ENCODE measurements at places on chromosomes 1 and 21.

- no peak for DNase-seq
These were observed 52.8 kb upstream of the GNG12 start for GRCh38 chr1:67886076-67886475.

DNA sequence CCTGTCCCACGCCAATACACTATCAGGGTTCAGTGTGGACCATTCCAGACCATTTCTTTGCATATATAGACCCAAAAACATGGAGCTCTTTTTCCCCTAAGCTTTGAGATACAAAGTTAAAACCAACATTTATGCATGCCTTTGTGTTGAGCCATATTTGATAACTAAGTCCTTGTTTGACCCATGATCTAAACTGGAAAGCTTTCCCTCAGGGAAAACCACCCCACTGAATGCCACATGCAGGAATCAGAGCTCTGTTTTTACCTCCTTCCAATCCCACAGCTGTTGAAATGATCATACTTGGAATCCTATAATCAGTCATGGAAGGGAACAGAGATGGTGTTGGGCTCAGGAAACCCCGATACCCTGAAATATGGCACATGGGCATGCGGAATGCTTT is 14.8 kb upstream of the SLC45A1 start:
- no peak for DNase-seq

- DNase-seq, result peak; percentile 24
These were observed 842 bp upstream of the ZC3H12A start for GRCh38 chr1:37473431-37474045.

- no peak for DNase-seq
These were observed 77.4 kb downstream of the NDUFS5 start for GRCh38 chr1:39103328-39104157.

GRCh38 chr1:81233591-81233990 is 567.1 kb upstream of the ADGRL2 start:
- no peak for DNase-seq

GRCh38 chr1:99347041-99347684 is 82.9 kb downstream of the PLPPR4 start:
- DNase-seq, result no peak

DNA sequence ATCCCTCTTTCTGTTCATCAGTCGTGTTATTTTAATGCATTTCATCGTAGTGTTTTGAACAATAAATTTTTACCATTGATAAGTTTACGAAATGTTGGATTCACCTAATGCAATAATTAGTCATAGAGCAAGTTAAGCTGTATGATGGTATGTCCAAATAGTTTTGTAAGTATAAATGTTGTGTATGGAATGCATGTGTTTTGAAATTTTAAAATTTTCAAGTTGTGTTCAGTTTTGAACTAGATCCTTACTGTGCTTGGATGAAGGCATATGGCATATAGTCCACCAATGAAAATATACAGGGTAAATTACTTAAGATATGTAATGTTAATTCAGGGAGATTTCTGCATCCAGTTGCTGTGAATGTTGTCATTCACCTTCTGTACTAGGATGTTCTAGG is 2.3 kb downstream of the ZMYM4 start:
- no peak for DNase-seq

GRCh38 chr1:197467881-197468280 is 199.8 kb downstream of the CRB1 start:
- DNase-seq, result no peak

DNA sequence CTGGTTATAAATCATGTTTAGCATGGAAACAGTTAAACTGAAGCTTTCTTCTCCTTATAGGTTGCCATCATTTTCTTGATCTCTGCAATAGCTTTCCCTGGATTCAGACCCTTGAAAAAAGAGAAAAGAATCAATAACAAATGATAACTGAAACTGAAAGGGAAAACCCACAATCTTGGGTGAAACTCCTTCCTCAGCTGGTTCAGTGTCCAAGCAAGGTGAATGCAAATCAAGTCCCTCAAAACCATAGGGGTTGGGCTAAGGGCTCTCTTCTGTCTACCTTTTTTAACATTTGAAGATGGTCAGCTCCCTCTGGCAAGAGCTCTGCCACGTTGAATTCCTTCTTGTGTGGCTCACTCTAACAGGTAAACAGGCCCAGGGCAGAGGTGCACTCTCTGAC is 7.1 kb upstream of the ATP13A2 start:
- DNase-seq, result no peak

GRCh38 chr1:56107275-56107638 is 472.1 kb downstream of the PLPP3 start:
- DNase-seq, result no peak

- DNase-seq, result no peak
These were observed 102.3 kb downstream of the CDC42BPA start for GRCh38 chr1:227215863-227216510.

DNA sequence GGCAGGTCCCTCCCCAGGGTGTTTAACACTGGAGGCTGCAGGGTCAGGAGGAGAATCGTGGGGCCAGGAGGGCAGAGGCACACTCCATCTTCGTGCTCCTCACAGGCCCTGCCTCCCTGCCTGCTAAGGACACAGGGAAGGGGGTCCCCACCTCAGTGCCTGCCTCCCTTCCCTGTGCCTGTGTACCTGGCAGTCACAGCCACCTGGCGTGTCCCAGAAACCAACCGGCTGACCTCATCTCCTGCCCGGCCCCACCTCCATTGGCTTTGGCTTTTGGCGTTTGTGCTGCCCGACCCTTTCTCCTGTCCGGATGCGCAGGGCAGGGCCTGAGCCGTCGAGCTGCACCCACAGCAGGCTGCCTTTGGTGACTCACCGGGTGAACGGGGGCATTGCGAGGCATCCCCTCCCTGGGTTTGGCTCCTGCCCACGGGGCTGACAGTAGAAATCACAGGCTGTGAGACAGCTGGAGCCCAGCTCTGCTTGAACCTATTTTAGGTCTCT is 623 bp upstream of the BGLAP start:
- no peak for DNase-seq

DNA sequence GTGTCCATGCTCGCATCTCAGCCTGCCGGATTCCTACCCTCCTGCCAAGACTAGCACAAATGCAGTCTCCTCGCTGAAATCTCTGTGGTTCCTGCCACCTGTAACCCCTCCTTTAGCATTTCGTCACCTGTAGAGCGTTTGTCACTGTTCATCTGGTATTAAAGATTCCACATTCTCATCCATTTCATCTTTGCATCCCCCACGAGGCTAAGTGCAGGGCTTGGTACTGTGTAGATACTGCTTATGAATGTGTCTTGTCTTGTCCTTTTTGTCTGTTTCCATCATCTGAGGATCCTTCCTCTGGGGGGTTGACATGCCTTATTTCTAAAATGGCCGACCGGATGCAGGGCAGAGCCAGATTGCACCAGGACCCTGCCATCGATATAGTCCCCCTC is 53.7 kb upstream of the DNAJC6 start:
- DNase-seq, result no peak

DNA sequence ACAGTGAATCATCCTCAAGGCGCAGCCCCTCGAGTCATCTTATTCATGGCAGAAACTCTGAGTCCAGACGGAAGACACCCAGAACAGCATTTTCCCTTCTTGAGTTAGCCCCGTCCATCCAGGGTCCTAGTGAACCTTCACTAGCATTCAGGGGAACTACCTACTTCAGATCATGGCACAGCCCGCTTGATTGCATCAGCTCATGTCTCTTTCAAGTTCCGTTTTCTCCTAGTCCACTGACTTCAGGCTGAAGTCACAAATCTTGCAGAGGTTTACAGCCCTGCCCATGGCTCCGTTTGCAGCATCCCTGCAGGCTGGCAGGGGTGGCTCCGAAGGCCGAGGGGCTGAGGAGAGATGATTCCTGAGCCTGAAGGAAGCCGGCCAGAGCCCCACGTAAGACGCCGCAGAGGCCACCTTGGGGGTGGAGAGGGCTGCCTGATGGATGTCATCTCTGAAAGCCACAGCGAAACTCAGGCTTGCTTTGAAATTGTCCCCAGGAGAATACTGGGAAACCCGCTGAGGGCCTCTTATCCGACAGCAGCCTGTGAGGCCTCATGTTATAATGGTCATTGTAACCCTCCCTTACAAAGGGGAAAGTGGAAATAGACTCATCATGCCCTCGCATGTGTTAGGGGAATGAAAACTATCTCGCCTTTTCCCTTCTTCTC is 310.2 kb upstream of the AJAP1 start:
- DNase-seq, result no peak

GRCh38 chr1:205129447-205130029 is 7.8 kb upstream of the RBBP5 start:
- DNase-seq, result no peak

DNA sequence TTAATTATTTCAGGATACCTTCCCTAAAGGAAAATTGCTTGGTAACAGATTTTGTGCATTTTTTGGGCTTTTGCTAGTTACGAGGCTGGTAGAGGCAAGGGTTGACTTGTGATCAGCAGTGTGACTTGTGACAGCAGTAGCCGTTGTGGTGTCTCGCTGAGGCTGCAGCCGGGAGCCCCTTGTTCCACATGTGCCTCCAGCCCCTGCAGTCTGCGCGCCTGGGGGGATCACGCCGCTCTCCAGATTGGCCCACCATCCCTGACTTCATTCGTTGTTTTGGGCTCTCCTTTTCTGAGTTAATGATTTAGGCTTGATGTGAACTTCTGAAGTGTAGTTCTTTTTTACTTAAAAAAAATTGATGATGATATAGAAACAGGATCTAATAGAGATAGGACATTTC is 41.5 kb downstream of the TRAPPC10 start:
- DNase-seq, result no peak

- peak; percentile 60 for DNase-seq
These were observed 21.7 kb downstream of the RHBG start for GRCh38 chr1:156390469-156391365.

DNA sequence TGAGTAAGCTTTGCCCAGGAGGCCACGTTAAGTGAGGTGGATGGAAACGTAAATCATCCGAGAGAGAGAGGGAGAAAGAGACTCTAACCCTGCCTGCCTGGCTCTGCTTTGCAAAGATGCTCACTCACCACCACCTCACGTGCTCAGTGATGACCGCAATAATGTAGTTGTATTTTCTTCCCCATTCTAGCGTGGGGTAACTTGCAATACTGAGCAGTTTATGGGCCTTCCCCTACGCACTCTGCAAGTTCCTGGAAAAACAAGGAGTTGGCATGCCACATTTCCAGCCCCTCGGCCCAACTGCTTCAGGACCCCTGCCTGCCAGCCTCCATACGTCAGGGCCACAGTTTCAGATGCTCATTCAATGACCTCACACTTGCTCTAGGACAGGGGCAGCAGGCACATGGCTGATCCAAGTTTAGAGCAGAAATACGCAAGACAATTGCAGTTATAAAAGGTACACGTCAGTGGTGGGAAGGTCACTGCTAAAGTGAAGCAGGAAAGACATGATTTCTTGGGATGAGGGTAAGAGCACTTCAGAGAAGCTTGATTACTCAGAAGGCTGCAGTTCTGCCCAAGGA is 112.5 kb upstream of the RAB4A start:
- DNase-seq, result no peak

DNA sequence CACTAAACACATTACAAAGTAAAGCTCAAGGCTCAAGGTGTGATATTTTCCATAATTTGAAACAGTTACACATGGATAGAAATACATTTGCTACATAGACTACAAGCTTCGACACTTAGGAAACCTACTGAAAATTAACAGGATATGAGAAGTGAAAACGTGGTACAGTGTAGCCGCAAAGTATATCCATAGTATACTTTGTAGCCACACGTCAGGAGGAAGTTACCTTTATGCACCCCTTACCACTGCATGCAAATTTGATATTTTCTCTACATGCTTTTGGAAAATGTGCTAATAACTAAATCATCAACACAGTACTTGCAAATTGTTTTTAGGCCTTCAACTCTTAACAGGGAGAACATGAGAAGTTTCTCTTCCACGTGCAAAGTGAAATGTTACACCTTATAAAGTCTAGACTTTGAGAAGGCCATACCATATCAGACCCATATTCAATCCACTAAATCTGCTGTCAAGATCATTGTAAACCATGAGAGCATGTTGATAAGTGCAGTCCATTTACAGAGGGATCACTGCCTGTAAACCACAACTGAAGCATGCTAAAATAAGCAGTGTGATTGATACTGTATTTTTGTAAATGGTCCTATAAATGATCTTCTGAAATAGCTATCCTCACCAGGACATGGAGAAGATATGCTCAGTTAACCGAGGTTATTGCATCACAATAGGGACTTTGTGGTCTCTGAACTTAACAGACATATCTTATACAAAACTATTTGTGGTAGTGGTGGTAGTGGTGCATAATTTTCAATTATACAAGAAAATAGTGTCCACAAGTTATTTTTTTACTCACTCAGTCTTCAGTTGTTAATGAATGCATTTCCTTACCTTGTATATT is 64.7 kb downstream of the VAV3 start:
- no peak for DNase-seq

DNA sequence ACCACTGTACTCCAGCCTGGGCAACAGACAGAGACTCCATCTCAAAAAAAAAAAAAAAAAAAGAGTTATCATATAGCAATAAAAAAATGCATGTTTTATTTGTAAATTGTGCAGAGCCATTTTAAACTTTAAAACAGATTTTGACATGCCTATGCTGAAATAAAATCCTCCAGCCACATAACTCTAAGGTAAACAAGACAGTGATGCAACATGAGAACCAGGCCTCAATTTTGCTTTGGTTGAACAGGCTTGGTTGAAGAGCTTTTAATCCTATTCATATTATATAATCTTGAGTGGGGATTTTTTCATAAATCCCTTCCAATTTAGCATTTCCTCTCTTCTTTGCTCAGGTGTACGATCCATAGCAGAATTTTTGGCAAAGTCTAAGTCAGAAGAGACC is 26.1 kb downstream of the ARMH1 start:
- no peak for DNase-seq

- no peak for DNase-seq
These were observed 1.5 kb upstream of the GJB3 start for GRCh38 chr1:34779526-34779925.

DNA sequence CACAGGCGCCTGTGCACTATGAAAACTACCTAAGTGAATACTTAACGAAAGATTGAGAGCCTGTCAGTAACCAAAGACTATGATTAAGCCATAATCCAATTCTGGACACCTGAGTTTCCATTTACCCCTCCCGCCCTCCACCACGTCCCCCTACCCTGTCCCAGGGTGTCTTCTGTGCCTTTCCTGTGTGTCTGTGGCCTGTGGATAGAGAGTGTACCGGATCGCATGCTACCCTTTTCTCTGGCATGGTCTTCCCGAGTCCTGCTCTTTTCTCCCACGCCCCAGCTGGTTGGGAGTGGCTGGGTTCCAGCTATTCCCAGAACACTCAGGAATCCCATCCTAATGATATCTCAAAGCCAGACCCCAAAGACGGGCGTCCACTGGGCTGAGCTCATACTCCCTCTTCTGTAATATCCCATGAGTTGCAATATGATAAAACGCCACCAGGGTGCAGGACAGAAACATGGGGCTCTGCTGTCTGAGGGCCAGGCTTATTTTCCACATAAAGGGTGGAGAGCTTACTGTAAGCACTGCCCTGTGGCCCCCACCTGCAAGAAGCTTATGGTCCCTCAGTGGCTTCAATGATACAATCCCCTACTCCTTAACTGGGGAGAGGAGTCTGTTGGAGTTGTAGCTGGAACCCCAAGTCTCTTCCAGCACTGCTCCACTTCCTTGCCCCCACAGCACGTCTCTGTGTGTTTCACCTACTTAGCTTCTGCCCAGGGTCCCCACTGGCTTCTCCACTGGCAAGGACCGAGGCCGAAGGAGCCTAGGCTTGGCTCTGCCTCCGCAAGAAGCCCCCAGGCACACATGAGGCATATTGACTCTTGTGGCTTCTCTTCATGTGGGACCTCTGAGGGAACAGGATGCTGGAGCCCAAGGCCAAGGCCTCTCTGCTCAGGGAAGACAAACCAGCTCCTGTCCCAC is 17.6 kb upstream of the ALX3 start:
- DNase-seq, result no peak
